NCI-H69 (cell line): ENCODE measurements at places on chromosomes 12 and 14.
A peak's percentile ranks its signal among the peaks of the same experiment; 100 is the strongest.

- peak; percentile 63 for DNase-seq
These were observed 39.0 kb downstream of the ACTN1 start for GRCh38 chr14:68939893-68940613.

DNA sequence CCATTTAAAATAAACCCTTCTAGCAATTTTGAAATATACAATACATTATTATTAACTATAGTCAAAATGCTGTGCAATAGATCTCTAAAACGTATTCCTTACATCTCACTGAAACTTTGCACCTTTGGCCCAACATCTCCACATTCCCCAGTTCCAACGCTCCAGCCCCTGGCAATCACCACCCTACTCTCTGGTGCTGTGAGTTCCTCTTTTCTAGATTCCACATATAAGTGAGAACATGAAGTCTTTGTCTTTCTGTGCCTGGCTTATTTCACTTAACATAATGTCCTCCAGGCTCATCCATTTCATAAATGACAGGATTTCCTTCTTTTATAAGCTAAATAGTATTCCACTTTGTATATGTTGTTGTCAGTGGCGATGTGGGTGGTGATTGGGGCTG is 194.7 kb upstream of the RTL1 start:
- no peak for DNase-seq

DNA sequence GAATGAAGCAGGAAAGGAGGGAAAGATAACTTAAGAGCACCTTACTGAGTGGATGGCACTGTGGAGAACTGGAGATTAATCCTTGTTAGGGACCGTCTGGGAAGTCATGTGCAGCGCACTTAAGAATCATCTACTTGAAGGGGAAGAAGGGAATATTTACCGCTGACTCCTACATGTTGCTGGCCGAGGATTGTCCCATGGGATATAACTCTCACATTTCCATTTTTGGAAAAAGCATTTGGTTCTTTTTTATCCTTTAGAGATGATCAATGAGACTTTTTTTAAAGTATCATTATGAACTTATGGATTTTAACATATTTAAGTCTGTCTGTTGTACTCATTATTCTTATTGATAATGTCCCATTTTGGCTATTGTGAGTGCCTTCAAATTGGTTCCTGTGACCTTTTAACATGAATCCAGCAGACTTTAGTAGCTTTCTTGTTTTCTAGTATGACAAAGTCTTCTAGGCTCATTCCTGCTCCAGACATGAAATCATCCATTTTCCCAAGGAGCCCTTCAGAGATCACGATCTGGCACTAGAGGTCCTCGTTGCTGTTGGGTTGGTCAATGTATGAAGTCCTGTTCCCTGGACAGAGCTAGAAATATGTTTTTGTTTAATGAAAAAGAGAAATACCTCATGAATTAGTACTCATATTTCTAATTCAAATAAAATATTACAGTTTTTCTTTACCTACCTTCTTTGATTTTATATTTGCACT is 20.2 kb upstream of the FAM234B start:
- no peak for DNase-seq

GRCh38 chr12:84638811-84639368 is 273.7 kb downstream of the SLC6A15 start:
- DNase-seq: peak; percentile 32

DNA sequence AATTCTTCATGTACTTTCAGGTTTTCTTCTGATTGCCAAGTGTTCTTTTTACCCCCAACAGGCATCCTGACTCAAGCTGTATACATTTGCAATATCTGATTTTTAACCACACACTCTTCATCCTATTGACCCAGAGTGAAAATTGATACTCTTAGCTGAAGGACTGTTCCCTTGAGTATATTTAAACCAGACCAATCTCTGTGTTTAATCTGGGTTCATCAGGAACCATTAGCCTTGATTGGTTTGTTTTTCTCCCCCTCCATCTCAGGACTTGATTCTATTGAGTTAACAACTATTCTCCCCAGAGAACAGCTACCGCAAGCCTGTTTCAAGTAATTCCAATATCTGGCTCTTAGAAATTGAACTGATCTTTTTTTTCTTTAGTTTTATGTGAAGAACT is 222.3 kb upstream of the NOVA1 start:
- DNase-seq: peak; percentile 85

- no peak for DNase-seq
These were observed 176.1 kb upstream of the SLC38A2 start for GRCh38 chr12:46548605-46549071.

DNA sequence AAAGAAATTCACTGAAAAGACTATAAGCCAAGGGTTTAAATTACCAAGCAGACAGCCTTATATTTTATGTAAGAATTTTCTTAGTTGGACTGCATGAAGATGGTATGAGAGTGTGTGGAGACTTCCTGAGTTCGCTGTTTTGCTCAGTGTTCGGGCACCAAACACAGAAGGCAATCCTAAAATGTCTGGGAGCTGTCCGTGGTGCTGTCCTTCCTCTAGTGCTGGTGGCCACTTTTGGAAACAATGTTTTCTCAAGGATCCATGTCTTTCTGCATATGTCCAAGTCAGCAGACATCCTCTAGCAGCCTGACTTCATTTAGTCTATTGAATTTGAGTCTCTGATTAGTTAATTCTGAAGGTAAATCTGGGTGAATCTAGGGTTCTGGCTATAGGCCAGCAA is 135.8 kb downstream of the SLC8A3 start:
- DNase-seq: no peak

GRCh38 chr12:7190268-7191055 is 976 bp downstream of the PEX5 start:
- DNase-seq: peak; percentile 50

DNA sequence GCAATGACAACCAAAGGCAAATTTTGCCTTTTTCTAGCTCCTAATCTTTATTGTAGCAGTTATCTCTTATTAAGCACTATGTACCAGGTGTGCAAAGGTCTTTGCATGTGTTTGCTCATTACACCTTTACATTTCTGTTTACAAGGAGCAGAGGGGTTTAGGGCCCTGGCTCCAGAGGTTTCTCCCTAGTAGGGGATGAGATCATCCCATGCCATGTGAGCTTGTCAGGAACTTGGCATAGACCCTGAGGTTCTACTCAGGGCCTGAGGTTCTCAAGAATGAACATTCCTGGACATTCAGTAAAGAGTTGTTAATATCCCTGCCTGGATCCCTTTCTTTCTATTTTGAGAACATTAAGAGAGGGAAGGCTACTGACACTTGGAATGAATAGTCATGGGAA is 292.0 kb downstream of the RPAP3 start:
- DNase-seq: no peak

GRCh38 chr14:55731881-55732498 is 152.0 kb downstream of the KTN1 start:
- peak; percentile 68 for DNase-seq

DNA sequence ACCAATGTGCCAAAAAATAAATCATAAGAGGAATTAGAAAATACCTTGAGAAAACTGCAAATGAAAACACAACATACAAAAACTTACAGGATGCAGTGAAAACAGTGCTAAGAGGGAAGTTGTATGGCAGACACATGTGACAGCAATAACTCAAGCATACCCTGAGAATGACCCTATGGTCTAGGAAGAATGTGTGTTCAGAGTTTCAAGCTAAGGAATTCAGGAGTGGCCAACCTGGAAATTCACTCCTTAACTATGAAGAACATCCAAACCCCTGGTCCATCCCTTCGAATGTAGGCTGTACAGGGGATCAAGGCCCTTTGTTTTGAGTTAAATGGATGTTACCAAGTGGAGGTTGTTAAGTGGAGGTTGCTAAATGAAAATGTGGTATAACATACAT is 16.7 kb upstream of the TTC9 start:
- DNase-seq: no peak

DNA sequence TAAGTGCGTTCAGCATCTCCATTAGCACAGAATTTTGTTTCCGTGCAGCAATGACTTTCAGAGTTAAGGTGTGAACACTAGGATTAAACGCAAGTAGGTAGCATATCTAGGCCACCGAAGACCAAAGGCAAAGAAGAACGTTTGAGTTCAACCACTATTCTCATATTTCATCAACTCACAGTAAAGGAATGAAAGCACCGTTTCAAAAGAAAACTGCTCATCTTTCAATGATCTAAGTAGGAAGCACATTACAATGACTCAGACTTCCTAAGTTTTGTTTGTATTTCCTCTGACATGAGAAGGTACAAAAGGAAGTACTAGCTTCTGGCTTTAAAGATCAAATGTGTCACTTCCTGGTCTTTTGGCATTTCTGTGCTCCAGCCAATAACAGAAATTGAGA is 57.6 kb downstream of the ACADS start:
- no peak for DNase-seq

GRCh38 chr14:101405171-101405883 is 156.0 kb upstream of the DIO3 start:
- DNase-seq: no peak

- no peak for DNase-seq
These were observed 413.6 kb downstream of the BTG1 start for GRCh38 chr12:91732086-91732485.

GRCh38 chr12:110575326-110575725 is 7.8 kb downstream of the PPTC7 start:
- DNase-seq: no peak

DNA sequence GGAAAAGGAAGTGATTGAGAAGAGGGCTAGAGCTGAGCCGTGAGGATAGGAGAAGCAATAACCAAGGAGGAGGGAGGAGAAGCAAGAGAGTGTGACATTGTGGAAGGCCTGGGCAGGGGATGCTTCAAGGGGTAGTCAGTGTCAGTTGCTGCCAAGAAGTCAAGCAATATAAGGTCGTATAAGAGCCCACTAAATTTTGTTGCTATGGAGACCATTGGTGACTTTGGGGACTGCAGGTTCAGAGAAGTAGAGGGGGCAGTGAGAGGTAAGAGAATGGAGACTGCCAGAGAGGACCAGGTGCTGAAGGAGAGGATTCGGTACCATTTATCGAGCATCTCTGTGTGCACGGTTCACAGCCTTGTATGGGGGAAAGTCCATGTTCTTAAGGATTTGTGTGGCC is 3.1 kb upstream of the ATXN3 start:
- DNase-seq: no peak

- peak; percentile 94 for DNase-seq
These were observed 155.5 kb downstream of the PTCSC3 start for GRCh38 chr14:36021030-36021422.

DNA sequence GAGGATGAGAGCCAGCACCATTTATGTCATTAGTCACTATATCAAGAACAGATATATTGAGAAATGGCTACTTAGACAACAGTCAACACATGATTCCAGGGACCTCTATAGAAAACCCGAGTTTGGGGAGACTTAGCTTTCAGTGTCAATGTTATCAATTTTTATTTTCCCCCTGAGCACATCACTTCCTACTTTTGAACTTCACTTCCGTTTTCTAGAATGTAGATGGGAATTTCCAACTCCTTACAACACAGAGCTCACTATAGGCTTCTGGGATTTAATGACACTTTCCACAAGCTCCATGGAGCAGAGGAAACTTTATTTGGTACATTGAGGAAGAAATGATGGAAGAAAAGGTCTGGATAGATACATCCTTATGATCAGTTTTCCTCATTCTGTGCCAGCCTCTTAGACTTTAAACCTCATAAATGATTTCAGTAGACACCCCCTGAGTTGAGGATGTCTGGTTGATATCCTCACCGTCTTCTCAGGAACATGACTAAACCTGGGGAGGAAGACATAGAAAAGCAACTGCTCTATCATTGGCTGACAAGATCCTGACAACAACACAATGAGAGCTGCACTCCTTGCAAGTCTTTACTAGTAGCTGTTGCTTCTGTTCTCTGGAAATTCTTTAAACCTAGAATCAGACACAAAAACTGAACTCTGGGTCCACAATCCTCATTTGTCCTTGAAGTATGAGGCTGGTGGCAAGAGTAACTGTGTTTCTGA is 449.4 kb upstream of the OR4E1 start:
- no peak for DNase-seq

GRCh38 chr14:68451696-68452373 is 341.0 kb downstream of the ZFP36L1 start:
- DNase-seq: no peak
